Iris pigment epithelial cell (primary cell): ENCODE measurements at places on chromosomes 3 and 15.

DNA sequence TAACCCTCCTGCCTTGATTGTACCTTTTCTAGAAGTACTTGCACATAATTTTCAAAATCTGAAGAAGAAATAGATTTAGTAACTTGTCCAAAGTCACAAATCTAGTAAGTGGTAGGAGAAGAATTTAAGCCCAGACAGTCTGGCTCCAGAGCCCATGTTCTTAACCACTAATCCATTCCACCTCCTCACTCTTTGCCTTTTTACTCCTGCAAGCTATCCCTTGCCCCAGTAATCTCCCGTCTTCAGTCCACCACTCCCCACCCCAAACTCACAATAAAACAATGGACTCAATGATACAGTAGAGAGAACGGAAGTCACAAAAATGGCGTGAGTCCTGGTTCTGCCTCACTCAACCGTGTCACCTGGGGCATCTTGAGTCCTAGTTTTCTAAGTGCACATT lies 48.7 kb downstream of the SETMAR start:
- no peak for DNase-seq

GRCh38 chr3:176167272-176167671 lies 1030.0 kb downstream of the TBL1XR1 start:
- DNase-seq = no peak

GRCh38 chr3:45145223-45145622 lies 955 bp downstream of the CDCP1 start:
- no peak for DNase-seq

DNA sequence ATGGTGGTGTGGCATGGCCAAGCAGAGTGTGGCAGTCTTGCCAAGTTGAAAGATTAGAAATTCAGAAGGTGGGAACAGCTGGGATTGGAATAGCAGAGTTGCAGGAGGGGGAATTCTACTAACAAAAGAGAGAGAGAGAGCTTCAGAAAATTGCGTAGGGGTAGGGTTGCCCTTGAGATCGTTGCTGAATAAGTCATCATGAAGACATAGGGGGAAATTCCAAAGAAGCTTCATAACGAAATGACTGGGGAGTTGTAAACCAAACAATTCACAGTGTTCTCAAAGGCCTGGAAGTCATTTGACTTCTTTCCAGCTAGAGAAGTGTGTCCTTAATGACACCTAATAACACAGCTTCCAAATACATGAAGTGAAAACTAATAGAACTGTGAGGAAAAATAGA lies 26.3 kb upstream of the TIPARP start:
- peak; percentile 94 for DNase-seq

DNA sequence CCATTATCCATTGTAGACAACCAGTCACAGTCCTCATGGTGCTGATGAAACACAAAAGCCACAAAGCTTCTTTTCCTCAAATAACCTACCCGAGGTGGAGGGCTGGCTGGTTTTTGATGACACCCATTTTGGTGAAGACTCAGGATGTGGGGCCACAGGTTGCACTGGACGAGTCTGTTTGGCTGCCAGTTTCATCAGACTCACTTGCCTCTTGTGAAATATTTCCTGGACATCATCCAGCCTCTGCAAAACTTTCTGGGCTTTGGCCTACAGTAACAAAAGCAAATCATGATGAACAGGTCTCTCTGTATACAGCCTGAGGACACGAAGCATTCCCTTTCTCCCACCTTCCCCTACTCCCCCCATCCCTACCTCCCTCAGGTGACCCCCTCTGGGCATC lies 42.2 kb downstream of the B3GNT5 start:
- DNase-seq = peak; percentile 97

- DNase-seq = no peak
Observed at GRCh38 chr15:66965201-66965900, 100.1 kb upstream of the SMAD3 start.

GRCh38 chr3:16249336-16249735 lies 15.4 kb downstream of the DPH3 start:
- DNase-seq = peak; percentile 47

DNA sequence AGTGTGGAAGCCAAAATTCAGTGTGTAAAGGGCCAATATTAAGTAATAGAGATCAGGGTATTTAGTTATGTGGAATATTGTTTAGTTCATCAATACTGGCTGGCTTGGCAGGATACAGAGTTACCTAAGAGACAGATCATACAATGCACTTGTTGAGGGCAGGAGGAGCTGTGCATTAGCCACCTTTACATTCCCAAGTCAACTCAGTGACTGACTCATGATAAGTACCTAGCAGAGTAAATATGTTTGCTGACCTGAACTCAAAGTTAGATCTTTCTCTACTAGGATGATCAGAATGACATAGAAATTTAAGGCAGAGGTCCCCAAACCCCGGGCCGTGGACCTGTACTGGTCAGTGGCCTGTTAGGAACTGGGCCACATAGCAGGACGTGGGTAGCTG lies 3.5 kb upstream of the ABHD17C start:
- no peak for DNase-seq

DNA sequence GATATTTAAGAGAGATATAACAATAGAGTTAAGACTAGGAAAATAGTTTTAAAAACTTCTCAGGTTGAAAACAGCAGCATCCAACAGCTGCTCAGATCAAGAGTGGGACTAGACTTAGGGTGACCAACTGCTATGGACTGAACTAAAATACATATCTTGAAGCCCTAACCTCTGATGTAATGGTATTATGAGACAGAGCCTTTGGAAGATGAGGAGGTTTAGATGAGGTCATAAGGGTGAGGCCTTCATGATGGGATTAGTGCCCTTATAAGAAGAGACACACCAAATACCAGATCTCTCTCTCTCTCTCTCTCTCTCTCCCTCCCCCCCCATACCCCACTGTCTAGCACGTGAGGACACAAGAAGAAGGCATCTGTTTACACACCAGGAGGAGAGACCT lies 37.4 kb upstream of the GALNT15 start:
- DNase-seq = peak; percentile 37

GRCh38 chr3:184596886-184597575 lies 35.4 kb downstream of the EPHB3 start:
- DNase-seq = no peak

DNA sequence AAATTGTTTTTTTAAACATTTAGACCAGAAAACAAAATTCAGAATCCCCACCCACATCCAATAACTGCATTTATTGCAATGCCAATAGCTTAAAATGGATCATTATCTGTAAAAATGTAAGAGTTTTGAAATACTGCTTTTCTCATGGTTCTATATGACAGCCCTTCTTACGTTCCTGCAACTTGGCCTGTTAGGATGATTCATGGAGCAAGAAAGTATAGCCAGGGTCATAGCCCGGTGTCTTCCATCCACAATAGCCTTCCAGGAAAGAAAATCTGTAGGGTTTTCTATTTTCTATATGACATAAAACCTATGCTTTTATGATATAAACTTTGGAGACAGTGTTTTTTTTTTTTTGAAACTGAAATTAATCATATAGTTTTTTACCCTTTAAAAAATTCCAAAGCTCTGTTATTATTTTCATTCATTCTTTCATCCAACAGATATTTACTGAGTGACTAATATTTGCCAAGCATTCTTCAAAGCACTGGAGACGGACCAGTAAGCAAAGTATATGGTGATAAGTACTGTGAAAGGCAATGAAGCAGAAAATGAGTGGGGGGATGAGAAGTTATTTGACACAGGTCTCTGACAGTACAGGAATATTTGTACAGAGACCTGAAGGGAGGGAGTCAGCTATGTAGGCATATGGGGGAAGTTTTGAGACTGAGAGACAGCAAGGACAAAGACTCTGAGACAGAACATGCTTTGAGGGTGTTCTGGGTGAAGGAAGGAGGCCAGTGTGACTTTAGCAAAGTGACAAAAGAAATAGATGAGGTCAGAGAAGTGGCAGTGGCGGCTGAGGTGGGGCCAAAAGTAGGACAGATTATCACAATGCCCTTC lies 29.0 kb upstream of the SLC2A2 start:
- peak; percentile 82 for DNase-seq

DNA sequence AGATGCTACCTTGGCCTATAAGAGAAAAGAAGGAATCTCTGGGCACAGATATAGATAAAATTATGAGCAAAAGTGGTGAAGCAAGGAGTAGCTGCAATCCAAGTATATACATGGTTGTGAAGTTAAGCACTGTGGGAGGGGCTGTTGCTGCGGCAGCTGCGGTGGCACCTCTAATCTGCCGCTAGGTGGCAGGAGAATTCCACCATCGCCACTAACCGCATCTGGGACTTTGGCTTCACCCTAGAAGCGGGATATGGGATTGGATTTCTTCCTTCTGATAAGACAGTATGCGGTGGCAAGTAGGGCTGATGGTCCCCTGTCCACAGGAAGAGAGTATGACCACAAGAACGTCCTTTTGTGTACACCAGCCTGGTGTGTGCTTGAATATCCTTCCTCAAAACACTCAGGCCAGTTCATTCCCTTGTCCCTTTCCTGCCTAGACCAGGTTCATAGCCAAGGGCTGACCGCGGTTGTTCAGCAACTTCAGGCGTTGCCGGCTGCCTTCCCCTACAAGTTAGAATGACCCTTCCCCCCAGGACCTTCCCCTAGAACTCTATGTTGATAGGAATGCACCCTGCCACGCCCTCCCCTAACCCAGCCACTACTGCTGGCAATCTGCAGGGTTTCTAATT lies 5.1 kb downstream of the MAGEL2 start:
- peak; percentile 53 for DNase-seq

- no peak for DNase-seq
Observed at GRCh38 chr3:78414261-78414660, 1353.5 kb downstream of the ROBO1 start.

DNA sequence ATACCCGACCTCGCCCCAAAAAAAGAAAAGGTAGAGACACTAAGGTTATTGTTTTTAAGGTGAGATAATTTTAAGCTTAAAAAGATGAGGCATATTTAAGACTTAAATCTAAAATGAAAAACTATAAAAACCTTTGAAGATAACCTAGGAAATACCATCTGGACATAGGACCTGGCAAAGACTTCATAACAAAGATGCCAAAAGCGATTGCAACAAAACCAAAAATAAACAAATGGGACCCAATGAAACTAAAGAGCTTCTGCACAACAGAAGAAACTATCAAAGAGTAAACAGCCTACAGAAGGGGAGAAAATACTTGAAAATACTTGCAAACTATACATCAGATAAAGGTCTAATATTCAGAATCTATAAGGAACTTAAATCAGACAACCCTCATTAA lies 80.9 kb downstream of the TMCC1 start:
- no peak for DNase-seq

DNA sequence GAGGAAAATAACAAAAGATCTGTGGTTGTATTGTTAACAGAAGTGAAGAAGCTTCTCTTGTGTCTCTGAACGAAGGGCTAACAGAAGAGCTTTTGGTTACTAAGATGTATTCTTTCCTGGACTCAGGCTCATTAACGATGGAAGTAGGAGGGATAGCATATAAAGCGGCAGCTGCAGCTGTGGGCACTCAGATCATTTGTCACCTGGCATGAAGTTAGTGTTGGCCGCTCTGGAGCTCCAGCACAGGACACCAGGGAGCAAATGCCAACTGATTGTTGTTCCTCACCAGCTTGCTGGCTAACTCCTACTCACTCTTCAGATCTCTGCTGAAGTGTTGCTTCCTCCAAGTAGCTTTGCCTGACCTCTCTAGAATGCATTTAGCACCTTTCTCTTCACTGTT lies 15.5 kb upstream of the SLITRK3 start:
- DNase-seq = no peak

DNA sequence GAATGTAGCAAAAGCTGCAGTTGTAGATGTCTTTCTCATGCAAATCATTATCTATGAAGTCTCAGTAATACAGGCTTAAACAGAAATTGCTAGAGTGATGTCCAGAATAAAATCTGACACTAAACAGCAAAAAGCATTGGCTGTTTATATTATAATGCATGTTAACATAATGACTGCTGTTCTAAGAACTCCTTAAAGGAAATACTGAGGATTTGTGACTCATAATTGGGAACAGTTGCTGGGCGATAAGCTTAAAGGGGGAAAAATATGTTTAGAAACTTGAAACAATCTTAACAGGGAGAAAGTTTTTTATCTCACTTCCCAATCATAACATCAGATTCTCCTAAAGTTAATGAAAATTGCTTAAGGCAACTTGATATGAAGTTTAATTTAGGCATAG lies 17.5 kb downstream of the TIPARP start:
- peak; percentile 76 for DNase-seq

DNA sequence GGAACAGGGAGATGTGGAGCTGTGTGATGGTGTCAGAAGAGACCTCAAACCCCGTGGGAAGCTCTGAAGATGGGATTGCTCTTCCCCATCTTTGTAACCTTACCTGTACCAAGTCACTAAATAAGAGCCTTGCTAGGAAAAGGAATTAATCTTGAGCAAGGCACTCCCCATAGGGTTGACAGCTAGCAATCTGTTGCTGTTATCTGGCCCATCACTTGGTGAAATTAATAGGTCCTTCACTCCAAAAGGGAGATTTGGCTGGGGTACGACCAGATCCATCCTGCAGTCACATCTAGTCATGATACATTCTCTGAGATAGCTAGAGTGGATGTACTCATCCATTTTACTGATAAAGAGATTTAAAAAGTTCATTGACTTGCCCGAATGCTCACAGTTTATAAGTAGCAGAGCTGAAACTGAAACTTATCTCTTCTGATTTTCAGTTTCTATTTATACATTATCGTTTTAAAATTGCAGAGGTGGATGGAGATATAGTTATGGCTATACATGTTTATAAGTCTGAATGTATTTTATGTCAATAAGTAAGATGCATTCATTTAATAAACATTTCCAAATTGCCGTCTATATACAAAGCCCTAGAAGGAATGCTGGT lies 299.1 kb upstream of the MCTP2 start:
- no peak for DNase-seq

DNA sequence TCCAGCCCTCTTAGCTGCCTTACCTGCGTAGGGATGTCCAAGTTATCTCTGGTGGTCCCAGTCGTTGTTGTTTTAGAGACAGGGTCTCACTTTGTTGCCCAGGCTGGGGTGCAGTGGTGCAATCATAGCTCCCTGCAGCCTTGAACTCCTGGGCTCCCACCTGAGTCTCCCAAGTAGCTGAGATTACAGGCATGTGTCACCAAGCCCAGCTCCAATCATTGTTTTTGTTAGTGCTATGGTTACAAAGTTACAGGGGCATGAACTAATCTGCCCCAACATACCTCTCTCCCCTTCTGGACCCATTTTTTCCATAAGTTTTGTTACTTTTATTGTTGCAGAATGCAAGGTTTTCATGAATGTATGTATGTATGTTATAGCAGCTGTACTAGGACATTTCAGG lies 54.7 kb downstream of the CTDSPL2 start:
- DNase-seq = no peak

GRCh38 chr3:14236902-14237301 lies 58.3 kb downstream of the LSM3 start:
- no peak for DNase-seq

- peak; percentile 92 for DNase-seq
Observed at GRCh38 chr3:196688349-196688748, 23.7 kb downstream of the CEP19 start.

DNA sequence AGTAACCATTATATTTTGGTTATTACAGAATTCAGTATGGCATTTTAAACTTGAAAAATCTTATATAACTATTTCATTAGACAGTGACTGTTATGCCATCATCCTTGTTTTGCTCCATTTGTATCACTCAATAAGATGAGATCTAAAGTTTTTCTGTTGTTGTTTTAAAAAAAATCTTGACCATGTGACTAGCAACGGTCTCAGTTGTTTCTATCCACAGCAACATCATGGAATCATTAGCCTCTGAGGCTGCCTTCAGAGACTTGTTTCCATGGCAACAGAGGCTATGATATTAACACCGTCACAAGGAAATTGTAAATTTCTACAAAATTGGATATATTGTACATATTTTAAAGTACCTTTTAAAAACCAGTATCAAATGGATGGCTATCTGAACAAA lies 129.8 kb downstream of the DLG1 start:
- peak; percentile 52 for DNase-seq

- peak; percentile 9 for DNase-seq
Observed at GRCh38 chr15:29556380-29556779, 265.9 kb downstream of the TJP1 start.
